ENCODE measurements at places on chromosomes 1 and 21.

GRCh38 chr1:205510308-205510950 is 6.0 kb downstream of the CDK18 start:
- DNase-seq, result no peak

DNA sequence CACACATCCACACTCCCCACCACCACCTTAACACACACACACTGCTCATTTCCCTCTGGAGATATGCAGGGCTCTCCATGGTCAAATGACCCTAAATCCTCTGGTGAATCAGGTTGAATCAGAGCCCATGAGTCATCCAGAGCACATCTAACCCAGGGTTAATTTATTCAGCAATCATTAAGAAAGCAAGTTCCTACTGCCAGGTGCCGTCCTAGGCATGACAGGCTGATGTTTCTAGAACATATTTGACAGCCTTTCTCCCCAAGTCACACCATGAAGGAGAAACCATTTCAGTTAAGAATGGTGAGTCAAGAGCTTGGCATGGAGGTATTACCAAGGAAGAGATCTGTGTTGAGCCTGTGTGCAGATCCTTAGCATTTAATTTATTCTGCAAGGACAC is 194.3 kb upstream of the CAMK1G start:
- DNase-seq, result no peak

- no peak for DNase-seq
Observed at GRCh38 chr1:218501161-218501560, 156.0 kb downstream of the TGFB2 start.

GRCh38 chr1:201275253-201275666 is 8.0 kb upstream of the PKP1 start:
- DNase-seq, result no peak

- DNase-seq, result no peak
Observed at GRCh38 chr1:181784039-181784683, 277.4 kb downstream of the ZNF648 start.

- DNase-seq, result no peak
Observed at GRCh38 chr1:31570906-31571305, 5.4 kb upstream of the TINAGL1 start.

- DNase-seq, result no peak
Observed at GRCh38 chr1:51285055-51285454, 45.3 kb downstream of the TTC39A start.

DNA sequence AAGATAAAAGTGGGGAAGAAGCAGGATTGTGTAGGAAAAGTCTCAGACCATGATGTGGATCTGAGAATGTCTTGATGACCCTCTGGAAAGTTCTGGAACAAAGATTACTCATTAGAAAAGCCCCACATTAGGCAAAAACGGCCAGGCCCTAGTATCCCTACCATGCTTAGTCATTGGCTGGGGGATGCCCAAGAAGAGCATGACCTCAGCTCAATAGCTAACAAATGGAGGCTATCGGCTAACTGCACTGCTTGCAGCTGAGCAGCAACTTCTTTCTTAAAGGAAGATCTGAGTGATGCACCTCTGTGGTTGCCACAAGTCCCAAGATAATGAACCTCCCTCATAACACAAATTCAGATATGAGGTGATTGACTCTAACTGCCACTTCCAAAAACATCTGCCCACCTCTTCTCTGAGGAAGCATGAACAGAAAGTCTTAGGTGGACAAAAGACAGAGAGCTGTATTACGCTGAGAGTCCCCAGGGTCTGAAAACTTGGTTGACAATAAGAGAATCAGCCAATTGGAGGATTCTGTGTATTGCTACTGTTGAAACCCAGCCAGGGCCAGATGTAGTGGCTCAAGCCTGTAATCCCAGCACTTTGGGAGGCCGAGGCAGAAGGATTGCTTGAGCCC is 64.6 kb upstream of the AK4 start:
- no peak for DNase-seq

- no peak for DNase-seq
Observed at GRCh38 chr1:65630855-65631254, 161.8 kb upstream of the PDE4B start.

GRCh38 chr1:235018720-235019444 is 109.8 kb downstream of the TOMM20 start:
- no peak for DNase-seq

DNA sequence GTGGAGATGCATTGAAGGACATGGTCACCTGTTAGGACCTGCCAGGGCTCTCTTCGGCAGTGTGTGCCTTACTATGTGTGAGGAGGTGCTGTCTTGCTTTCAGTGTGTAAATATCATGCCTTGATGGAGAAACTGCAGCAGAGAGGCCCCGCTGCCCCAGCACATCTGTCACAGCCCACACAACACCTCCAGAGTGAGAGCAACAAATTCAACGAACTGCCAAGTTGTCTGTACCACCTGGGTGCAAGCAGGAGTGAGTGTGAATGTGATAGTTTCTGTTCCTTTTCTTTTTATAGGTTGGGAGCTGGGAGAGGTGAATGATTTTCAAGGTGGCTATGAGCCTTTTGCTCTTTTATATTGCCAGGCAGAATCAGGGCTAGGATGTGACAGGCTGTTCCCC is 114.6 kb upstream of the KIAA0040 start:
- DNase-seq, result no peak

DNA sequence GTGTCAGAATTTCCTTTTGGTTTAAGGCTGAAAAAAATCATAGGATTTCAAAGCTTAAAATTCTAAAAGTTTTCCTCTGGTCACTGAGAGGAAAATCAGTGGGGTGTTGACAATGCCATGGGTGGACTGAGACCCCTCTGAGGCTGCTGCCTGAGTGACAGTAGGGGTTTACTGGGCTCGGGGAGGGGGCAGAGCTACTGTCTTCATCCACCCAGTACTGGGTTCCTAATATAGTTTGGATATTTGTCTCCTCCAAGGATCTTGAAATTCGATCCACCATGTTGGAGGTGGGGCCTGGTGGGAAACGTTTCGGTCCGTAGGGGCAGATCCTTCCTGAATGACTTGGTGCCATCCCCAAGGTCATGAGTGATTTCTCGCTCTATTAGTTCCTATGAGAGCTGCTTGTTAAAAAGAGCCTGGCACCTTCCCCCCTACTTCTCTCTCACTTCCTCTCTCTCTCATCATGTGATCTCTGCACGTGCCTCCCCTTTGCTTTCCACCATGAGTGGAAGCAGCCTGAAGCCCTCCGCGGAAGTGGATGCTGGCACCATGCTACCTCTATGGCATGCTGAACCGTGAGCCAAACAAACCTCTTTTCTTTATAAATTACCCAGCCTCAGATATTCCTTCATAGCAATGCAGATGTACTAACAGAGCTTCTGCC is 72.3 kb downstream of the MAP10 start:
- no peak for DNase-seq

- no peak for DNase-seq
Observed at GRCh38 chr1:246607462-246607861, 41.2 kb downstream of the CNST start.

GRCh38 chr1:230568676-230569075 is 73.6 kb upstream of the COG2 start:
- DNase-seq, result no peak

- DNase-seq, result no peak
Observed at GRCh38 chr1:86289746-86290145, 106.4 kb downstream of the ODF2L start.

DNA sequence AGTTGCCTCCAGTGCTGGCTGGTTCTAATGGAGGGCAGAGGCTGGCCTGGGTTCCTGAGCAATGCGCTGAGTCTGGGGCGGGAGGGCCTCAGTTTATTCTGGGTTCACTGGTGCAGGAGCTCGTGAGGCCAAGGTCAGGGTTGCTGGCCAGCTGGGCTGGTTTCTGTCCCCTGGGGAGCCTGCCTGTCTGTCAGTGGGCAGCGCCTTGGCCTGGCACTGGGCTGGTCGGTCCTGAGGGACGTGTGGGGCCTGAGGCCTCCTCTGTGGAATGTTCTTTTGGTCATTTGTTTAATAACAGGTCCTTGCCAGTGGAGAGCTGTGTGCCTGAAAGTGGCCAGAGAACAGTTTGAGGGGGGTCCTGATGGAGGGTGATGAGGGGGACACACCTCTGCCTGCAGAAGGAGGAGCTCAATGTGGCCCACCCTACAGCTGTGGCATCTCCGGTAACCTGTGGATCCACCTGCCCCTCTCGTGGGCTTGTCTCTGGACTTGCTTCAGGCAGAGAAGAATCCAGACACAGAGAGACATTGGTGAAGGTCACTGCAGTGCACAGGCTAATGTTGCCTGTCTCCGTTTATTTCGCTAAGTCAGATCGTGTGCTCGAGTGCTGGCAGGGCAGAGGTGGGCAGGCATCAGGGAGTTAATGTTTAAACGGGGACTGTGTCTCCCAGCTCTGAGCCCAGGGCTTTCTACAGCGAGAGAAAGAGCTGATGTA is 34.6 kb downstream of the COQ8A start:
- no peak for DNase-seq

- peak; percentile 40 for DNase-seq
Observed at GRCh38 chr1:41661428-41662060, 177.1 kb upstream of the EDN2 start.

DNA sequence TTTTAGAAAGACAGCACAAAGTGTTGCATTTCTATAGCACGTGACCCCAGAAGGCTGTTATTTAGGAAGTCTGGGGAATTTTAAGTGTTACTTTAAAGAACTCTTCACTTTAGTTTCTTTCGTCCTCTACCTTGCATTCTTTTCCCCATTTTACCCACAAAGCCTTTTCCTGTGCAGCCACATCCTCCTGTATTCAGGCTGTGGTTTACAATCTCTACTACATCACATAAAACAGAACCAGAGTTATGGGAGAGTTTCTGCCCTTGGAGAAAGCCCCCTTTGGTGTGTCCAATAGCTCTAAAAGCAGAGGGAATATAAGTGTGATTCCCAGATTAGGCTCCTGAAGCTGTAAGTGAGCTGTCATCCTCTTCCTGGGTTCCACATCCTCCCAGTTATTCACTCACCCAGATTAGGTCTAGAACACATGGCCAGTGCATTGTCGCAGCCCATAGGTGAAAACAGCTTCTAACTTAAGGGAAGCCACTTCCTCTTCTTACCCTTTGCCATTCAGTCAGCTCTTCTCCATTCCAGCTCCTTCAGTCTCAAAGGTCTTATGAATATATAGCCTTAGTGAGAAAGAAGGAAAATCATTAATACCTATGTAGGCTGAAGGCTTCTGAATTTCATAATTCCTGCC is 171.1 kb downstream of the PIGK start:
- DNase-seq, result peak; percentile 27

DNA sequence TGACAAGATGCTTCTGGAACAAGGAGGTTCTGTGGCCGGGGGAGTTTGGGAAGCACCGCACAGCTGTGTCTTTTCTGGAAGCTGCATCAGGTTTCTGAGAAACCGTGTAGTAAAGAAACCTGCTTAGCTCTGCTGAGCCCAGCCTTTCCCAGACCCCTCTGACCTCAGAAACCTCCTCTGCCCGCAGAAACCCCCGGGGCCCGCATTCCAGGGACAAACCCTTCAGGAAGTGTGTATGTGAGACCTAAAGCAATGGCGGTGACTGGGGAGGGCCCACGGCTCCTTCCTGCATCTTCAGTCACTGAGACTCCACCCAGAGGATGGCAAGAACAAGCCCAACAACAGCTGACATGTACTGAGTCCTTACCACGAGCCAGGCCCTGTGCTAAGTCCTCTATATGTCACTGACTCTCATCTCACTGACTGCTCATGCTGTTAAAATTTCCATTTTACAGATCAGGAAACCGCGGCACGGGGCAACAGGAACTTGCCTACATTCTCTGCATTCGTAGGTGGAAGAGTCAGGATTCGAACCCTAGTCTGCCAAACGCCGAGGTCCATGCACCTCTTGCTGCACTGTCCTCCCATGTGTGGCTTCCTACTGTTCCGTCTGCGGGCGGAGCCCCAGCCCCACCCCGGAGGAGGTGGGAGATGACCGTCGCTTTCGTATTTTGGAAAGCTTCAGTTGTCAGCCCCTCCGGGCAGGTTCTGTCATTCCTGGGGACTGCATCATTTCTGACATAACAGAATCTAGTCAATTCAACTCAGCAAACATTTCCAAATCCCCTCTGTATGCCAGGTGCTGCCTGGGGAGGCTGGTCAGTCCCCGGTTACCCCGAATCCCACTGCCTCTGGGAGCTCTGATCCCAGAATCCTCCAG is 73.3 kb upstream of the KLHDC7A start:
- DNase-seq, result no peak

Data from activated naive CD4-positive, alpha-beta T cell treated with anti-CD3 and anti-CD28 coated beads, Interleukin-2, amount 10 ng/mL, durations not matched to agents 7 days and 5 days (primary cell).